ENCODE measurements at places on chromosomes 7 and 10.

DNA sequence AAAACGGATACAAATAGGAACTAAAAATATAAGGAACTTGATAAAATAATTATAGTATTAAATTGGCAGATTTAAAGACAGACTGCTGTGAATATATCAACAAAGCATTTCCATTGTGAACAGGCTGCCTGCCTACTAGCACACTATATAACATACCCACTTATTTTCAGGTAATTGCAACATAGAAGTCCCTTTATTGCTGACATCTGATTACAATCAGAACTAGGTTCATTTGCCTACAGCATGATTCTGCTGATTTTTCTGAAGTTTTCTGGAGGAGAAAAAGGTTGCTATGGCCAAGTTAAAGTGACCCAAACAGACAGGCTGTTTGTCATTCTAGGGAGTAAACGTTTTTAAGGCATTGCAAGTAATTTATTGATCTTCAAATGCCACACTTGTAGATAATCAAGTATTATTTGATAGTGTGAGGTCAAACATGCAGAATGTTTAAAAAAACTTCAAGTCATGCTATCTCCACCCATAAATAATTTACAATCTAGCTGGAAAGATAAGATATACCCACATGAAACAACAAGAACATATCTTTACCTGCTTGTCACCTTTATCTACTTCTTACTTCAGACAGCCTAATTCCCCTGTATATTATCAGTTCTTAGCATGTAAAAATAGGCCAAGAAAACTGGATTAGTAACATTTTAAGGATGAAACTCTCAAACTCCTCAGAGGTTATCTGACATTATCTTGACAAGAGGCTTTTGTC, 40.5 kb downstream of the MTPN start:
- no peak for DNase-seq

- DNase-seq: no peak
These were observed 177.3 kb downstream of the C7orf25 start for GRCh38 chr7:42734568-42734967.

- DNase-seq: no peak
These were observed 54.6 kb upstream of the ADGRA1 start for GRCh38 chr10:133032976-133033741.

DNA sequence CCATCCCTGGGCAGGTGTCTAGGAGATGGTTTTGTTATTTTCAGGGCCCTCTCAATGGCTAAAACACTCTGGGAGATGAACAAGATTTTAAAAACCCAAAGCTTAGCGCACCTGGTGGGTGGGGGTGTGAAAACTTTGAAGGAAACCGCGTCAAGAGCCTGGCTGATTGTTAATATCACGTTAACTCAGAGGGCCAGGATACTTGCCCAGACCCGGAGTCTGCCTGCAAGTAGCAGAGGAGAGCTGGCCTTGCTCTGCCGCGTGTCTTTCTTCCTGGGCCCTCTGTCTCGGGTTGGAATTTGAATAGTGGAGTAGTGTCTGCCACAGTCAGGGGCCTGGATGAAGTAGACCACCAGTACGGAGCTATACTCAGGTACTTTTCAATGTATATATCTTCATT, 1.1 kb downstream of the MGMT start:
- no peak for DNase-seq

Measured in Caco-2 (cell line).